Stimulated activated CD4-positive, alpha-beta T cell treated with anti-CD3 and anti-CD28 coated beads, Interleukin-4, amount 100 ng/mL, for 48 hours (primary cell): ENCODE measurements at places on chromosomes 2 and 18.

GRCh38 chr2:167966937-167967913, 280.2 kb downstream of the STK39 start:
- DNase-seq = no peak

DNA sequence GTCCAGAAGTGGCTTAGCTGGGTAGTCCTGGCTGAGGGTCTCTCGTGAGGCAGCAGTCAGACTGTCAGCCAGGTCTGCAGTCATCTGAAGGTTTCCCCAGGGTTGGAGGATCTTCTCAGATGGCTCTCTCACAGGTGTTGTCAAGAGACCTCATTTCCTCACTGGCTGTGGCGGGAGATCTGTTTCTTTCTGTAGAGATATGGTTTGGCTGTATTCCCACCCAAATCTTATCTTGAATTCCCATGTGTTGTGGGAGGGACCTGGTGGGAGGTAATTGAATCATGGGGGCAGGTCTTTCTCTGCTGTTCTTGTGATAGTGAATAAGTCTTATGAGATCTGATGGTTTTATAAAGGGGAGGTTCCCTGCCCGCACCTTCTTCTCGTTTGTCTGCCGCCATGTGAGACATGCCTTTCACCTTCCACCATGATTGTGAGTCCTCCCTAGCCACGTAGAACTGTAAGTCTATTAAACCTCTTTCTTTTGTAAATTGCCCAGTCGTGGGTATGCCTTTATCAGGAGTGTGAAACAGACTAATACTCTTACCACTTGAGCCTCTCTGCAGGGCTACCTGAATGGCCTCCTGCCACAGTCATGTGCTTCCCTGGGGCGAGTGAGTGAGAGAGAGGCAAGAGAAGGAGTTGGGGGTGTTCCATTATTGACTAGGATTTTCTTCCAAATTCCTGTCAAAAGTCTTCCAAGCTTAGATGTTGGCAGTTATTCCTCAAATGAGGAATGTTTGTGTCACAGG, 23.6 kb downstream of the MALT1 start:
- no peak for DNase-seq

DNA sequence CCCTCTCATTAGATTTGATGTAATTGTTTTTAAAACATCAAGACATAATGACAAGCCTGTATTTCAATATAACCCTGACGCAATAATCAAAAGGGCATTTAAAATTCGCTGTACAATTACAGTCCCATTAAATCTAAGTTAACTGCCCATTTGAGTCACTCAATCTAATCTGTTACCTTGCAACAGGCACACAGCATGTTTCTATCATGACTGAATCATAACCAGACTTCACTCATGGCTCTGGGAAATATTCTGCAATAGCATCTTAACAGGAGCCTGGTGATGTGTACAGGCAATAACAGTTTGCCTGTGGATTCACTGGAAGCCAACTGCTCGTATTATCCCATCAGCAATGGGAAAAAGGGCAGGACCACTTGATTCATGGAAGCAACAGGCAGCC, 142.3 kb upstream of the NCKAP5 start:
- DNase-seq = no peak

DNA sequence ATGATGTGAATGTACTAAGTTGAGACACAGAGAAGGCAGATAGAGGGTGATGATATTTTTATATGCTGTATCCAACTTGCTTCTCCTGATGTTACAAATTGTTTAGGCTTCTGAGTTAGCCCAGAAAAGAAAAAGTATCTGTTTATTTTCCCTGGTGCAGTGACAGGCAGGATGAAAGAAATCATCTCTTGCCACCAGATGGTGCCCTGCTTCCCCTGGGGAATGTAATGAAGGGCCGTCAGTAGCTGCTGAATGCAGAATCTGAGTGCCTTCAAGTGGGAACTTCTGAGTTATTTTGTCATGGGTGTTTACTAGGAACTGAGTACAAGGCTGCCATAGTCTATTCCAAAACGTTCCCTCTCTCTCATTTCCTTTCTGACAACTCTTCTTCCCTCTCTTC, 525.6 kb downstream of the MBD2 start:
- DNase-seq = no peak

GRCh38 chr18:12476955-12477354, 69.2 kb downstream of the PRELID3A start:
- no peak for DNase-seq

DNA sequence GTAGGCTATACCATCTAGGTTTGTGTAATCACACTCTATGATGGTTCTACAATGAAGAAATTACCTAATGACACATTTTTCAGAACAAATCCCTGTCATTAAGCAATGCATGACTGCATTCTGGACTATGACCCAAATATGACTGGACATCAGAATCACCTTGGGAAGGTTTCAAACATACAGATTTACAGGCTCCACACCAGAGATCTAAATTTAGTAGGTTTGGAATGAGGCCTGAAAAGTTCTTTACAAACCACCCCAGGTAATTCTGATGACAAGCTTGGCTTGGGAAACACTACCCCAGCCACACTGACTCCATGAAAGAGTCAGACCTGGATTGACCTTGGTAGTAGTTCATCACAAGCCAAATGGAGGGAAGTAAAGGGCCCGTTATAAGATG, 52.2 kb upstream of the NFE2L2 start:
- no peak for DNase-seq

- DNase-seq = peak; percentile 38
Observed at GRCh38 chr18:51196118-51196810, 1.2 kb downstream of the MEX3C start.

DNA sequence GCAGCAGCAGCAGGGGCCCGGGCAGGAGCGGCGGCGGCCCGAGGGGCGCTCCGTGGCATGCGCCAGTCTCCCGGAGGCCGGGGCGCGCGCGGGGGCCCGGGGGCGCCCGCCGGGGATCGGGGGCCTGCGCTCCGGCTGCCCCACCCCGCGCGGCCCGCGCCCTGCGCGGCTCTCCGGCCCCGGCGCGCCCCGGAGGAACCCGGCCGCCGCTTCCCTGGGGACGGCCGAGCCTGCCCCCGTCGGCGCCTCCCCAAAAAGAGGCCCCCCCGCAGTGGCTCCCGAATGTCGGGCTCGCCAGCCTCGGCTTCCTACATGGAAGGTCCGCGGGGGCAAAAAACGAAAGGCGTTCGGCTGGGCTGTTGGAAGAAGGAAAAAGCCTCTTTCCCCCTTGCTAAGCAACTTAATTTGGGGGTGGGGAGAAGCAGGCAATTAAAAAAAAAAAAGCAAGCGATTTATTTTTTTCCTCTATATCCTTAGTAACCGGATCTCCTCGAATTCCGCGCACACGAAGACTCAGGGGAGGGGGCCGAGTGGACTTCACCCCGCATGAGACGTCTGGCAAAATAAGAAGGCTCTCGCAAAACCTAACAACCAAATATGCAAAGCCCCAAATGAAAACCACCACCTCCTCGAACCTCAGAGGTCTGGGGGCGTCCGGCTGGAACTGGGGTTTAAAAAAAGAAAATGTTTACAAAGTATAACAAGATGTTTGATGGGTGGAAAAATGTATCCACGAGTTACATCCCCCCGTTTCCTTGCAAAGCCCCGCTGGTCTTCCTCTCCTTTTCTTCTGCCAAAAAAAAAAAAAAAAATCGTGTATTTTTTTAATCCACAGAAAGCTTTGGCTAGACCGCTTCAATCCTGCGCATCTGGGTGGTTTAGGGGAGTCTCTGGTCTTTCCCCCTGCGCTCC, at the start of gene SMAD7:
TSS of gene SMAD7 (minus strand) at position 430 of the 912 bp plus-strand sequence. CDS start 541 bp downstream, outside the sequence.
- DNase-seq = no peak

DNA sequence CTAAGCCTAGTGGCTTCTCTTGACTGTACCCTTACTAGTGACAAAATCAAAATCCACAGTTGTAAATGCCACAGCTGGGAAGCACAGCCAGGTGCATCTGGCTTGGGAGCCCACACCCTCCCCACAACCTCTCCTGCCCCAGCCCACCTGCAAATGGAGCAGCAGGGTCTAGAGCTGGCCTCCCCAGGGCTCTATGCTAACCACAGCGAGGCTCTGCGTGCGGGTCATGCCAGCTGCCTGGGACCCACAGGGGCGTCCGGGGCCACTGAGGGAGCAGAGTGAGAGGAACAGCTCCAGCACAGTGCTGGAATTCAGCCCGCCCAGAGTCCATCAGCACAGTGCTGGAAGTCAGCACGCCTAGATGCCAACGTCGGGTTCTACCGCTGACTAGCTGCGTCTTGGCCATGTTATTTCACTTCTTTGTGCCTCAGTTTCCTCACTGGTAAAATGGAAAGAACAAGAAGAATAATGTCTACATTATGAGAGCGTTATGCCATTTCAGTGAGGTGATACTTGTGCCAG, 109.1 kb upstream of the ID2 start:
- no peak for DNase-seq

DNA sequence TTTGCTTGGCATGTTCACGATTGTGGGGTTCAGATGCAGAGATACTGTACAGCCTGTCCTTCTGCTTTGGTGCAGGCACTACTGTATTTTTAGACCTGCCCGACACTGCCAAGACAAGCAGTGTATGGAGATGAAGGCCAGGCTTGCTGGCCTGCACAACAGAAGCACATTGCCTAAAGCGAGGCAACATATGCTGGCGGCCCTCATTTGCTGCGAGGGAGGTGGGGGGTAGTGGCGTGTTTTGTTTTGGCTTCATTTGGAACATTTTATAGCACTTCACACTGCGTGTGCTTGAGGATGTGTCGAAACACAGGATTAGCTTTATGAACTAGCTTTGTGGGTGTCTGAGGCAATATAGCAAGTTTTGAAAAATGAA, 27.0 kb downstream of the TMEM182 start:
- DNase-seq = no peak

DNA sequence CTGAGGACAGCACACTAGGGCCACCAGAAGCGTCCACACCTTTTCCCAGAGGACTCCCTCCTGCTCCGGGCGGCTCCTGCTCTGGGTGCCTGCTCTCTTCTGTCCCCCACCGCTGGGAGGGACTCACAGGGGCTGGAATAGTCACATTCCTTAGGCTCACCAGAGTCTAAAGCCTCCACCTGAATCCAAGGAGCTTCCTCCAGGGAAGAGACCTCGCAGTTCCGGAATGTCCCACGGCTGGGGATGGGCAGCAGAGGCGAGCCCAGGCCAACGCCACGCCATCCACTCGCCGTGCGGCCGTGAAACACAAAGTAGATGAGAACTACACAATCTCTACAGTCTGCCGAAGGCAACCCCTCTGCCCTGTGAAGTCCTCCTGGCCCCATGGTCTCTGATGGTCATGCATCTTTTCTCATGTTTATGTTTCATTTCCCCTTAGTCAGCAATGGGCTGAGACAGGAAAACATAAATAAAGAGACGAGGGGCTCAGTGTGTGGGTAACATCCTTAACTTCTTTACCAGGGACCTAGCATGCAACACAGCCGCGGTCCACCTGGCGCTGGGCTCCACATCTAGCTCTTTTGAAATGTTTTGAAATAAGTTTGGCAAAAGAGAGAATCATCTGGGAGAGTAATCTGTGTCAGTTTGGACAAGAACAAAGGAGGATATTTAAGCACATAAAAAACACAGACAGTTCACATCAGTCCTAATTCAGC, 98.4 kb downstream of the PXDN start:
- no peak for DNase-seq

GRCh38 chr2:225739328-225739727, 339.8 kb downstream of the NYAP2 start:
- no peak for DNase-seq

GRCh38 chr2:190469771-190470170, 61.6 kb downstream of the MFSD6 start:
- no peak for DNase-seq

DNA sequence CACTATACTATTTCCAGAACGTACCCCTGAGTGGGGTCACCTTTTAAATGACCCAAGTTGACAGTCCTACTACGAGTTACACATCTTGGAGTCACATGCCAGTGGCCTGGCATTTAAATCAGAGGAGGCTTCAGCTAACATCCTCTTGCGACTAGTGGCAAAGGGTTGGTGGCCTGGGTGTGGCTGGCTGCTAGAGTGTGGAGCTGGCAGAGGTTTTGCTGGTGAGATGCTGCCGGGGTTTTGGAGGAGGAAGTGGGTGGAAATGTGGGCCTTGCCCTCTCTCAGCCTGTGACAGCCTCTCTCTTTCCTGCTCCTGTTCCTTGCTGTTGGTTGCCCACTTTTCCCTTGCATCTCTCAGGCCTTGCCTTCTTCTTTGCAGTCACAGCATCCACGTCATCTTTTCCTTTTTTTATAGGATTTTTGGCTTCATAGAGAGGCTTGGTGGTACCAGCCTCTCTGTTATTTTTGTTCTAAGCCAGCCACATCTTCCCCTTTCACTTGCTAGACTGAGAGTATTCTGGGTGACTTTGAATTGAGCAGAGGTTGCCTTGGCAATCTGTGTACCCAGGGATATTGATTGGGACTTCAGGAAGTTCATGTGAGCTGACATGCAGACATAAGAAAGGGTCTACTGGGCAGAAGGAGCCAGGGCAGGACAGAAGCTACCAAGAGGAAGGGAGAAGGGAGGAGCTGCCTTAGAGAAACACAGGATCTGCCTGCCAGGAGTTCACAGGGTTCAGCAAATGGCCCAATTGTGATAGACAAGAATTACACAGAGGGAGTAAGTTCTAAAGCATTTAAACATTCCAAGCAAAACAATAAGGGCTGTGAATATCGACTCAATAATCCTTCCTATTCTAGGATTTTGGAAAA, 55.4 kb downstream of the CDC42EP3 start:
- no peak for DNase-seq

DNA sequence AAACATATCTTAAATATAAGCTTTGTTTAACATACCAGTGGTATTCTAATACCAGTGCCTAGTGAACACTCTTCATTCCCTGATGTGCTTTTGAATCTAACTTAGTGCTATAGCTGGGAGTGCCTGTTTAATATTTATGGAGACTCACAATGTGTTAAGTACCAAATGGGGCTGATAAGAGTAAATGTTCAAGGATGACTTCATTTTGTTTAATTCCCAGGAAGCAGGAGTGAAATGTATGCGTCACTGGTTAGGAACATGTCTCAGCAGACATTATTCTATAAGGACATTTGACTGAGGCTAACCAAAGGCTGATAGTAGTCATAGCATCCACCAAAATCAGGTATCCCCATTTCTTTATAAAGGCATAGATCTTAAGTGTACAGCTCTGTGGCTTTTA, 31.7 kb upstream of the LINC00305 start:
- DNase-seq = no peak

GRCh38 chr2:217071416-217071815, 211.6 kb upstream of the TNP1 start:
- no peak for DNase-seq

DNA sequence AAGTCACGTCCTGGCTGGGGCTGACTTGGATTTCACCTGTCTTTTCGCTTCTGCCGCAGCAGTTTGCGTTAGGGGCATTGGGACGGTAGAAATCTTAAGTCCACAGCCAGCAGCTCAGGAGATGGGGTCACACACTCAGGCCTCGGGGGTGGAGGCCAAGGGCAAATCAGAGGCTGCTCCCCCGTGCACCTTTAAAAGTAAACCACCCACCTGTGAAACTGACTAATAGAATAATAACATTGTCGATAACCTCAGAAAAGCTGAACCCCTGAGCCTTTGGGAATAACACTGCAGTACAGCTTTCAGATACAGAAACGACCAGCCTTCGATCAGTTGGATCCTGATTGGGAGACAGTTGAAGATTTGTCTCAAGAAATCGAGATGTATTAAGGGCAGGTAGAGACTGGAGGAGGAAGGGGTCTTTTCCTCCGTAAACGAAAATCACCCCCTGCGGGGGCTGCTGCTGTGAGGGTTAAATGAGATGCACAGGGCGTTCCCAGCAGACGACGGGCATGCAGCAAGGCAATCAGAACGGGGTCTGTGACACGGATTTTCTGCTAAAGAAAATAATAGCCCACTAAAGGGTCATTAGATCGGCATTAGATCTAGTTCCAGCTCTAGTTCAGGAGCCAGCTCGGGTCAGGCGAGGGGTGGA, 16.4 kb upstream of the NFATC1 start:
- DNase-seq = no peak
